Cardiac muscle cell (in vitro differentiated cells and primary cell): ENCODE measurements at places on chromosomes 2 and 18.

GRCh38 chr2:96195410-96196066 is 13.1 kb downstream of the STARD7 start:
- DNase-seq, result no peak

GRCh38 chr18:22145160-22145559 is 24.2 kb upstream of the GATA6 start:
- no peak for DNase-seq

GRCh38 chr2:224260372-224261020 is 141.4 kb downstream of the FAM124B start:
- no peak for DNase-seq

GRCh38 chr2:41966431-41966893 is 81.4 kb upstream of the PKDCC start:
- DNase-seq, result peak; percentile 97

DNA sequence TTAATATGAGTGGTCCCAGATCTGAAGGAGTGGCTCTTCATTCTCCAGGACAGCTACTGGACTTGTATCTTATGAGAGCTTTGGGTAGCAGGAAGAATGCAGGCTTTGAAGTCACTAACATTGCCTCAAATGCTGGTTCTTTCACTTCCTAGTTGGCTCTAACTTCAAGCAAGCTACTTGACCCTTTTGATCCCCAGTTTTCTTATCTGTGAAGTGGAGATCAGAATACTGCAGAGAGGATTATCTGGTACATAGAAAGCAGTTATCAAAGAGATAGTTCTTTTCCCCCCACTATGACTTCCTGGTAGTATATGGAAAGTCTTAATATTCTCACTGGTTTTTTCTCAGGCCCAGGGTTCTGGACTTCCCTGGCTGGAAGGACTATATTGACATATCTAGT is 3.4 kb upstream of the PLCL1 start:
- no peak for DNase-seq

DNA sequence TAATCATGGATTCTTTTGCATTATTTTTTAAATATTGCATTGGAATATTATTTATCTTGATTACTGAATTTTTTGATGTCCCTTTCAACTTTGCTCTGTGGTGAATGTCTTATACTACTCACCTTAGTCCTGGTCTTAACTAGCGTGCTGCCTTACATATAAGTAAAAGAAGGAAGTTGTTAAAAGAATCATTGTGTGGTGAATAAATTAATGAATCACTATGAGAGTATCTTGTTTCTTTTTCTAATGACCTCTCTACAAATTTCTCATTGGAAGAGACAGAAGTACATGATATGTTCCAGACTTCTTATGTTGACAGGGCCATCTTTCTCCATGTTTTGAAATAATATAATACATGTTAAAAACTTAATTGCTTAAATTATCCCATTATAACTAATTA is 432.6 kb upstream of the MMADHC start:
- no peak for DNase-seq

DNA sequence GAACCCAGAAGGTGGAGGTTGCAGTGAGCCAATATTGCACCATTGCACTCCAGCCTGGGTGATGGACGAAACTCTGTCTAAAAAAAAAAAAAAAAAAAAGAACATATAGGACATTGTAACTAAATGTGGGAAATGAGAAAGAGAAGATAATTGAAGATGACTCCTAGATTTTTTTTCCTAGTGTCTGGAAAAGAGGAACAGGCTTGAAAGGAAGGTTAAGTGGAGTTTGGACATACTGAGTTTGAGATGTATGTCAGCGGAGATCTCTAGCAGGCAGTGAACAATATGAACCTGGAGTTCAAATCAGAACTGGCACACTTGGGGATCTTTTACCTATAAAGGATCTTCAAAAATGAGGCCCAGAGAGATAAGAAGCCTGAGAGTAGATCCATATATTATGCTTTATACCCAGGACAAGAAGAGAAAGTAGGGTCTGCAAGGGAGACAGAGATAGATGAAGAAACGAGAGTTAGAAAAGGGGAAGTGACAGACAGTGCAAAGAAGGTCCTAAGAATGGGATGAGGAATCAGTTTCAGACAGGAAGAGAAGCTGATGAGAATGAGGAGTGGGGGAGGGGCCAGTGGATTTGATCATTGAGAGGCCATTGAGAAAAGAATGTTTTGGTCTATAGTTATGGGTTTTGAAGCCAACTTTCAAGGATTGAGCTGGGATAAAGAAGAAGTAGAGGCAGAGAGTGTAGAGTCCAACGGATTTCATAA is 46.9 kb upstream of the CD28 start:
- DNase-seq, result no peak

- peak; percentile 63 for DNase-seq
Observed at GRCh38 chr2:190879474-190880377, 895 bp upstream of the GLS start.

GRCh38 chr18:56541340-56541739 is 97.1 kb downstream of the TXNL1 start:
- DNase-seq, result no peak
